CD4-positive, alpha-beta T cell treated with Interleukin-1 beta for 1 hour (primary cell): ENCODE measurements at places on chromosomes 3 and 15.

GRCh38 chr3:98361289-98361688 lies 7.6 kb downstream of the OR5K4 start:
- no peak for DNase-seq

DNA sequence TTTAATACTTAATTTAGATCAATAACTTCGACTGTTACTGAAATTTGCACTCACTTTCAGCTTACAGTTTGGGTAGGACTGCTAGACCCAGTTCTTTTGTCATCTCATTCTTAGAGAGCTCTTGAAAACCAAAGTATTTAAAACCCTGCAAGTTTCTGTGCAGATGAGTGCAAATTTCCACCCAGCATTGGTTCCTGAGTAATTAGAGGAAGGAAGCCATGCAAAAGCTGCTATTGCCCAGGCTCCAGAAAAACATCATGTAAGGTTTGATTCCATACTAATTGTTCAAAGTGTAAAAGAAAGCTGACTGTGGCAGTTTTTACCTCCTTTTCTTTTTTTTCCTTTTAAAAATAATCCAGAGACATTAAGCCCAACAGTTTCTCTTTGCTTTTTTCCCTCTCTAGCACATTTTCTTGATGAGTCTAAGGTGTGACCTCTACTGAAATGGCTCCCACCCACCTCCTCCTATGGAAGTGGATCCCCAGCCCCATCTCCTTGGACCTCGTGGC lies 30.3 kb downstream of the ABHD2 start:
- DNase-seq, result no peak

GRCh38 chr15:52020221-52021085 lies 1.4 kb downstream of the MAPK6 start:
- peak; percentile 15 for DNase-seq

GRCh38 chr3:46565607-46566039 lies 479 bp downstream of the LRRC2 start:
- no peak for DNase-seq

GRCh38 chr3:18649666-18650363 lies 224.7 kb upstream of the SATB1 start:
- peak; percentile 6 for DNase-seq

- DNase-seq, result no peak
Measured at GRCh38 chr3:195616681-195617080, 32.9 kb upstream of the APOD start.

GRCh38 chr3:118180853-118181252 lies 853.8 kb downstream of the IGSF11 start:
- no peak for DNase-seq

- no peak for DNase-seq
Measured at GRCh38 chr3:38566215-38566528, 70.0 kb downstream of the EXOG start.

DNA sequence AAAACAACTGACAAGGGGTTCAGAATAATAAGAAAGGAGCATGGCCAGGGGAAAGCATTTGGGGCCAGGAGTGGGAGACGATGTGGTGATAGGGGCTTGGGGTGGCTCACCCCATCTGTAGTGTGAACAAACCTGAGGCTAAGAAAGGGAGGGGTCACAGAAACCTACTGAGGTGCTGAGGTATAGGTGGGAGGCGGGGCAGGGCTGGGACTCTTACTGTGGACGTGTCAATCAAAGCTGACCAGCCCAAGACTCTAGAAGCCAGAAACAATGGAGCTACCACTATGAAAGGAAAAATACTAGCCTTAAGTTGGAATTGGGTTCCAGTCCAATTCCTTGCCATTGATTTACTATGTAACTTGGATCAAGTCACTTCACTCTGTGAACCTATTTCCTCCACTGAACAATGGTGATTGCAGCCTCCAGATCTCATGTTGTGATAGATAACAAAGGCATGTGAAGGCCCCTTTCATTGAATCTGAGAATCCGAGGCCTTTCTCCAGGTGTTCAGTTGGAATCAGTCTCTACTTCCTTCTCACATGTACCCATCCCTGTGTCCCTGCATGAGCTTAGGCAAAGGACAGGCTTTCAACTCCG lies 260.9 kb upstream of the HES1 start:
- no peak for DNase-seq

DNA sequence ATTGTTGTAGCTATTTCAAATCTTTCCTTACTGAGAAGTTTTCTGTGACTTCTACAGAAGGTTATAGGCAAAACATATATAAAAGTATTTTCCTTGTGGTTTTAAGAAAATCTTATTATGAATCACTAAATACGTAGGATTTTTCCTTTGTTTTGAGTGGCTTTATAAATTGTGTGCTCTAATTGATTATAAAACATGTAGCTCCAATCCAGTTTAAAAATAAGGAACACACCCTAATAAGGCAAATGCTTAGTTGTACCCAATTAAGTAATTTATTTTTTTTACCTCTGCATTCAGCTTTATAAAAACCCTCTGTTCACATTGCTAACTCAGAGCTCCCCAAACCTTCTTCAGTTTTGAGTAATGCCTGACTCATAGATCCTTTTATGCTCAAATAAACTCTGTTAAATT lies 408.0 kb downstream of the NAALADL2 start:
- DNase-seq, result no peak

DNA sequence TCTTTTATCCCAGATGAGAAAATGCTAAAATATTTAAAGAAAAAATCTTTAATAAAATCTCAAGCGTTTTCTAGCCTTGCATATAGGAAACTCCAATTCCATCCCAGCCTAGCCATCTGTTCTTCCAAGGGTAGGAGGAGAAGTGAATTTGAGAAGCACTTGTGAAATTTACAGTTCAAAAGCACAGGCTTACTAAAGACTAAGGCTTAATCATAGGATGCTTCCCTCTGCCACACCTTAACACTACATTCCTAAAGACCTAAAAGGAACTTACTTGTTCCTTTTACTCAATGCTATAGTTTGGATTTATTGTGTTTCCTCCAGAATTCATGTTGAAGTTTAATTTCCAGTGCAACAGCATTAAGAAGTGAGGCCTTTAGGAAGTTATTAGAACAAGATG lies 764.8 kb upstream of the CADM2 start:
- DNase-seq, result no peak
